ENCODE measurements at places on chromosomes 6 and 20.

- no peak for DNase-seq
Measured at GRCh38 chr6:31351033-31351380, 6.0 kb downstream of the HLA-B start.

GRCh38 chr6:146881228-146882181 lies 282.7 kb downstream of the ADGB start:
- no peak for DNase-seq

GRCh38 chr20:1295276-1295930 lies 29.3 kb downstream of the SNPH start:
- no peak for DNase-seq

- no peak for DNase-seq
Measured at GRCh38 chr6:31038559-31038958, 28.3 kb downstream of the MUC22 start.

GRCh38 chr6:154414021-154414813 lies 57.6 kb upstream of the IPCEF1 start:
- no peak for DNase-seq

- no peak for DNase-seq
Measured at GRCh38 chr6:292506-293192, 362 bp downstream of the DUSP22 start.

All from NCI-H69 (cell line).